ENCODE measurements at places on chromosomes 7 and 10.

GRCh38 chr7:66419210-66419609, 209.5 kb upstream of the KCTD7 start:
- no peak for DNase-seq

DNA sequence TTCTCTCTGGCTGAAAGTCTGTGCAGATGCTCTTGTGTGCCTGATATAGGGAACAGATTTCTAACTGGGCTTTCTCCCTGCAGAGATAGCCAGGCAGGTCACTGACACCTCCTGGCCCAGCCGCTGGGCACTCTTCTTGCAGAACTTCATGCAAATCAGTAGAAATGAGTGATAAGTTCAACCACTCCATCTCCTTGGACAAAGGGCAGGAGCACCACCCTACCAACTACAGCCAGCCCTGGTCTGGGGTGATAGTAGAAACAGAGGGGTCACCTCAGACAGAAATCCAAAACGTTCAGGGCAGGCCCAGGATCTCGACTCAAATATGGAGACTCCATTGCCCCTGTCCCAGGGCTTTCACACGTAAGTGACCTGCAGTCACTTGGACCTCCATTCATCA, 917.8 kb upstream of the ZNF722 start:
- DNase-seq, result no peak

DNA sequence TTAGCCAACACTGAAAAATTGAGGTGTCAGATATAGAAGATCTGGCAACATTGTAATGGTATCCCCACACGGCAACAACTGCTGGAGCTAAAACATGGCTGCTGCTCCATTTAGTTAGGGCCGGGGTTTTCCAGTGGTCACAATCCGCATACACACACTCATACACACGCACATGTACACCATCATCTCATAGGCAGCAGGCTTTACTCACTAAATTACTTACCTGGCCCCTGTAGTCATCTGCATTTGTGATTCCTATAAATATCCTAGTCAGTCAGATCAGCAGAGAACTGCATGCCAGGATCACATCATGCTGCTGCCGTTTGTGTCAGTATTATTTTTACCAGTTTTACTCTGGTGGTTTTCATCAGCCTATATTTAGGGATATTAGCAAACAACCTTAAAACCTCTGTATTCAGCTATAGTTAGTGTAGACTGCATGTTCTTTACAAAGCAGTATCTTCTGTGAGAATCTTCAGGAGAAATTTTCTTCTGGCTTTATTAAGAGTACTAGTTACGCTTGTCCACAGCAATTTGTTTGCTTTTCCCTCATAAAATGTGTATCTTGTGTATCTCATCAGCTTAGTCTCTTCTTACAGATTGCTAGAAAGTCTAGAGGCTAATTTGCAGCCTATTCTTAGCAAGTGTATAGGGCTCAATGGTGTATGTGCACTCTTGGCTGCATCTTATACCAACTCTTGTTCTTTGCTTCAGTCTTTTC, 38.3 kb upstream of the PTPN12 start:
- DNase-seq, result no peak

DNA sequence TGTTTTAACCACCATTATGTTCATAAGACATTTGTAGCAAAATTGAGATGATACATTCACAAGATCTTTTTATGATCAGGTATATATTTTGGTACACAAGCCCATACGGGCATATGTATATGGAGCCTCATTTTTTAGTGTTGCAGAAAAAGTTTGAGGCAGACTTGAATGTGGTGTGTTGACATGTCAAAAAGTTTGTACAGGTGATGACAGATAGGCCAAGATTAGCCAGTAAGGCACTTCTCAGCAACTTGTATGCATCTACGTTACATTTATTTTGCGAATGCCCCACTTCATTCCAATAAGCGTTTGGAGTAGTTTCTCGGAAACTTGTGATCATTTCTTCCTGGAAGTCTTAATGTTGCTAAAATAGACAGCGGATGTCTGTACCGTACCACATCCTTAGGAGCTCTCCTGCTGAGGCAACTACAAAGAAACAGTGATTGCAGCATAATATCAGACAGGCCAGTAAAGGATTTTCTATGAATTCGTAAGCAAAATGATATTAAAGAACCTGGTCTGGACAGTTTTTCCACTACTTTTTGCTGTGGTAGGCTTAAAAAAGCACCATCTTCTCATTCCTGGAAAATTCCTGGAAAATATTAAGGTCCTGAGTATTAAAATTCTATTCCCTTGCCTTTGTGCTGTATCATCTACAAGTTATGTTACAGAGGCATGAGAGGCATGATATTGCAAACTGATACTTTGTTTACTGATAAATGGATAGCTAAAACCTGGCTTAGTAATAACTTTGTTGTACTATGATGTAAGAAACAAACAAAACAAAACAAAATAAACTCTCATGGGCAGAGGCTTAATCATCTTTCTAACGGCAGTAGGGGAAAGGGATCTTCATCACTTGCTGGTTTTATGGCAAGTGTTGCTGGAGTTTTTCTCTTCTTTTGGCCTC, 153.6 kb downstream of the HDAC9 start:
- no peak for DNase-seq

DNA sequence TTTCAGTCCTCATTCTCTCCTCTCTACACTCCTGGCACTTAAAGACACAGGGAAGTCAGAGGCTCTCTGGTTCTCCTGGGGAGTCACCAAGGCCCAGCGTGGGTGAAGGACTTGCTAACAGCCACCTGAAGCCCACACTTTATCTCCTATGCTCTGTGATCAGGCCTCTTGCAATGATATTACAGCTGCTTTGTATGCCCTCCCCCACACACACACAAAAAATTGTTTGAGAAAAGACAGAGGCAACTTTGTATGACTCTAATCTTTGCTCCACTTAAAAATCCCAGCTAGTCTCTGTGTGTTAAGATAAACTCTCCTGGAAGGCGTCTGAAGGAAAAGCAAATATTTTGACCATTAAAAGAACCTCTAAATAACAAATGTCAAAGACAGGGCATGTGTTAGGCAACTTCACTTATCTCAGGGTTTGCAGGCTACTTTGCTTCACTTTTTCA, 507.2 kb downstream of the TNS3 start:
- no peak for DNase-seq

- no peak for DNase-seq
Measured at GRCh38 chr7:3005257-3005656, 38.4 kb downstream of the CARD11 start.

GRCh38 chr10:116085323-116085722, 187.7 kb downstream of the GFRA1 start:
- no peak for DNase-seq

DNA sequence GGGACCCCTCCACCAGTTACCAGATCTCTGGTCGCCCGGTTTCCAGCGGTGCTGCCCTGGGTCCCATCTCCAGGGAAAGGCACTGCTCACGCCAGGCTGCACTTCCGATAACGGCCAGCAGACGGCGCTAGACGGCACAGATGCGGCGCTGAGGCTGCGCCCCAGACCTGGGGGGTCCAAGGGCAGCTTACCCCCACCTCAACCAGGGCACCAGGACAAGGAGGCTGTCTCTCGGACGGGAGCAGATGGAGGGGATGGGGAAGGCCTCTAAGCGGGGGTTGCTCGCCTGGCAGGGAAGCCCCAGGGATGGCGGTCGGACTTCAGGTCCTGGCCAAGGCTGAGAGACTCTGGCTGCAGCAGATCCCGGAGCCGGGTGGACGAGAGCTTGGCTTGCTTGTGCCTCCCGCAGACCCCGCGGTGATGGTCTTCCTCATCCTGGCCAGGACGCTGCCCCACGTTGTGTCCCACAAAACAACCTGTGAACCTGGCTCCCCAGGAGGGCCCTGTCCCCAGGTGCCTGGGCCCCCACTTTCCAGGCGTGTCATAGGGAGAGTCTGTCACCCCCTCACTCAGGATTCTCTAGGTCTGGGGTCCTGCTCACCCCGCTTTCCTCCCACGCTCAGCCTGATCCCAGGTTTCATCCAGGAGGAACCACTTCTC, 23.9 kb upstream of the ZNF716 start:
- no peak for DNase-seq

DNA sequence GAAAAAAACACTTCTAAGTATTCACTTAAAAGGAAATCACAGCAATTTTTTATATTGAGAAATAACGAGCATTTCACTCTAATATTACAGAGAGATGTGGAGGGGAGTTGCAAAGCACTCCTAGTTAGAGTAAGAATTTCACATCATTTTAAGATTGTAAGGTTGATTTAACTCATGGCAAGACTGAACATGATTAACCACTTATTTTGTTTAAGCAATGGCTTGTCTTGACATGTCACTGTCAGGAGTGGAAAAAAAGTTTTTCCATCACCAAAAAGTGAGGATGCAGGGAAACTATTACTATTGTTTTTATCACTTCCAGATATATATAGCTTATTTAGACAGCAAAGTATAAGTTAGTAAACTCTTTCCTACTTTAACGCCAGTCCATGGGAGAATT, 27.1 kb downstream of the CD36 start:
- no peak for DNase-seq

GRCh38 chr10:95214793-95215192, 20.8 kb downstream of the ACSM6 start:
- DNase-seq, result no peak

GRCh38 chr10:105538874-105539273, 897.8 kb downstream of the SORCS3 start:
- DNase-seq, result no peak

- no peak for DNase-seq
Measured at GRCh38 chr7:84746353-84746752, 440.5 kb downstream of the SEMA3D start.

GRCh38 chr10:125823663-125824251, 411 bp downstream of the BCCIP start:
- DNase-seq, result no peak

GRCh38 chr10:57955076-57955475, 312.6 kb downstream of the IPMK start:
- no peak for DNase-seq

DNA sequence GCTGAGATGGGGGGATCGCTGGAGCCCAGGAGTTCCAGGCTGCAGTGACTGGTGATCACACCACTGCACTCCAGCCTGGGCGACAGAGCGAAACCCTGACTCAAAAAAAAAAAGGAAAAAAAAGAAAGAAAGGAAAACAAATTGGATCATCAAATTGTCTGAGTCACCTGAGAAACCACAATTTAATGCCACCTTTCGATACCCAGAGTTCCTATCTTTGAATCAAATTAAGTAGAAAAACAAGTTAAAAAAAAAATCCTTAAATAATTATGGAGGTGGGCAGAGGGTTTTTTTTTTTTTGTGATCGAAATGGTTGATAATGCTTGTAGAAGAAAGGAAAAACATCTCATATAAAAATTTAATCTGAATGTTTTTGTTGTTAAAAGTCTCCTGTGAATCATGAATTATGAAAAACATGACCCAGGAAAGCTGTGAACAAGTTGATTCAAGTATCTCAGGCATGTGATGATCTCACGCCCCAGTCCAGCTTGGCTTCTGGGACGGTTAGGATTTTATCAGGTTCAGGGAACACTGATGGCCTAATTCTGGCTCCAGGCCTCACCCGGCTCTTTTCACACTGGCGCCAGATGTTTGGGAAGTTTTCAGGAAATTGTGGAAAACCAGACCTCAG, 25.3 kb upstream of the CUX1 start:
- no peak for DNase-seq

GRCh38 chr10:100036850-100037249, 27.1 kb upstream of the DNMBP start:
- no peak for DNase-seq

GRCh38 chr10:120457431-120458172, 575 bp downstream of the PLPP4 start:
- peak; percentile 5 for DNase-seq

DNA sequence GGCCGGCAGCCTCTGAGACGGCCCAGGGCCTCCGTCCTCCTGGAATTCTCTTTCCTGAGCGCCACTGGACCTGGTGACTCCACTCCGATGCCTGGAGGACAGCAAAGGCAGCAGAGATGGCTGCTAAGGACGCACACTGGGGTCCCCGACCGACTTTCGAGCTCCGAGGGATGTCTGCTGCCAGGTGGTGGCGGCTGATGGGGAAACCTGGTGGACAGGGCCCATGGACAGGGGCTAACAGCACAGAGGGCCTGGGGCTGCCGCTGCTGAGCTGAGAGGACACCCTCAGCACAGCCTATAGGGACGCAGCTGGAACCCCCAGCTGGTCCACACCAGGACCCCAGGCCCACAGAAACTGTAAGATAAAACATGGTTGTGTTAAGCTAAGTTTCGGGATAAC, 366.3 kb downstream of the DNAJB6 start:
- DNase-seq, result no peak

DNA sequence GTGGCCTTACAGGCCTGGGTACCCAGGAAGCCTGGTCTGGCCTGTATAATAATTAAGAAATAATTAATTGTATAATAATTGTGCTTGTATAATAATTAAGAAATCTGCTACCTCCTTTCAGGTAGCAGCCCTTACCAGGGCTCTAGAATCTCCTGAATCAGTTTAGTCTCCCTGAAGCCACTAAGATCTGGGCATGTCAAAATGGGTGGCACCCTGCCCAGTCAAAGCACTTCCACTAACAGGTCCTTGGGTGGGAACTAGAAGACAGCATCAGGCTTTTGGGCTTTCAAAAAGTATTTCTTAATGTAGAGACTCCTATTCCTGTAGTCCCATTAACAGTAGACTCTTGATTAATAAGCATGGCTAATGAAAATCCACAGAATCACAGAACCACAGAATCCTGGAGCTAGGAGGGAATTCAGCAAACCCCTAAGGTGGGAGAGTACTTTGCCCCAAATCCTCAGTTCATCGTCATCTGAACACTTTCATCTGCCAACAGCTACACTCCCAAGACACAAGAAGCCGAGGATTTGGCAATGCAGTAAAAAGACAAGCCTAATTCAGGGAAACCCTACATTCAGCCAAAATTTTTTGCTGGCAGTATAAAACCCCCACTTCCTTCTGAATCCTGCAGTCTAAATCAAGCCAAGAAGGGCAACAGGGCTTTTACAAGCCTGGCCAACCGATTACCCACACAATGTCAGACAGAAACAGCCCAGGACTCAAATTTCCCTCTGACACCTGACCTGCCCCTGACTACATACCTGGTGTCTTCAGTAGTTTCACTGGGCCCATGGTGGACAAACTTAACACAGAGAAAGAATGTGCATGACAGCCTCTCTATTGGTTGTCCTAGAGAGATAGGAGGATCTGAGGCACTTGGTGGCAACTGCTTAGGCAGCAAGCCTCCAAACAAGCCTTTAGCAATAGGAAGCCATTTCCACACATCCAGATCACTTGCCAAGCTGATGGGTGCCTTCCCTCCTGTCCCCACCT, 5.9 kb upstream of the IL6 start:
- no peak for DNase-seq

DNA sequence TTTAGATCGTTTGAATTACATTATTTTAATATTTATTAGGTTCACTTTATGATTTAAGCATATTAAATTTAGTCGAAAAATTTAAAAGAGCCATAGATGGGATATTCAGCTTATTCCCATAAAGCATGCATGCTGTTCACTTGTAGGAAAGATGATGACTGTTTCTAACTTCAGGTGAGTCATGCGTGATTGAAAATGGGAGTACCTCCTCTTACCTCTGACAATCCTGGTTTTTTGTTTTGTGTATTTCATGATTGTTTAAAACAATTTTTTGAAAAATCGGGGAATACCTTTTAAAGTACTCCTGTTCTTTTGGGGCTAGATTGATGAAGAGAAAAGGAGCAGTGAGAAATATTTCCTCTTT, 1.4 kb downstream of the TNKS2 start:
- DNase-seq, result no peak
